Bone marrow (tissue), 2 donors: ENCODE measurements at places on chromosomes 12 and 14.

DNA sequence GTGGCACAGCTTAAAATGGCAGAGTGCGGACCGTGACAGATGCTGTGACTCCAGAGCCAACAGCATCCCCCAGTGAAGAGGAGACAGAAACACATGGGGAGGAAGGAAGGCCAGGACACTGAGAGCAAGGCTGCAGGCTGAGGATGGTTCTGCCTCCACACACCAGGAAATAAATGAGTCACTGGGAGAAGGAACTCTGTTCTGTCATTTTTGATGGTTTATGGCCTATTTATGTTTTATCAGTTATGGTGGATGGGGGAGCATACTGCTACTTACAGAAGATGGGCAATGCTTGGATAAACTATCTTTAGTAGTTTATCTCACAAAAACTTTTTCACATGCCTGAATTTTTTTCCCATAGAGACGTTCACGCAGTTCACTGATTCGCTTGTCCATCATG lies 33.8 kb downstream of the ZFYVE21 start:
- DNase-seq: no peak

GRCh38 chr12:96493106-96493505 lies 3.7 kb downstream of the CFAP54 start:
- no peak for DNase-seq

GRCh38 chr12:41683023-41683422 lies 461.7 kb downstream of the GXYLT1 start:
- no peak for DNase-seq

GRCh38 chr12:99111600-99111999 lies 466.5 kb downstream of the APAF1 start:
- DNase-seq: no peak

DNA sequence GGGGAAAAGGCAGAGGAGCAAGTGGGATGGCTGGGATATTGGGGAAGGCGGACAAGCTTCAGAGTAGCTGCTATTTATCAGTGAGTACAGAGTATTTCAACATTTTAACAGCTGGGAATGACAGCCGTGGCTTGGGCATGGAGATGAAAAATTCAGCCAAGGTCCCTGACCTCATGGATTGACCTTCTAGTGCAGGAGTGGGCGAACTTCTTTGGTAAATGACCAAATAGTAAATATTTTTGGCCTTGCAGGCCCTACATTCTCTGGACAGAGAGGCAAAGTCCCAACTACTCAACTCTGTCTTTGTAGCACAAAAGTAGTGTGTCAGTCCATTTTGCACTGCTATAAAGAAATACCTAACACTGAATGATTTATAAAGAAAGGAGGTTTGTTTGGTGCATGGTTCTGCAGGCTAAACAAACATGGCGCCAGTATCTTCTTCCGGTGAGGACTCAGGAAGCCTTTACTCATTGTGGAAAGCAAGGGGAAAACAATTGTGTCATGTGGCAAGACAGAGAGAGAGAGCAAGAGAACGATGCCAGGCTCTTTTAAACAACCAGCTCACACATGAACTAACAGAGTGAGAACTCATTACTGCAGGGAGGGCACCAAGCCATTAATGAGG lies 33.6 kb downstream of the TMEM233 start:
- DNase-seq: no peak

DNA sequence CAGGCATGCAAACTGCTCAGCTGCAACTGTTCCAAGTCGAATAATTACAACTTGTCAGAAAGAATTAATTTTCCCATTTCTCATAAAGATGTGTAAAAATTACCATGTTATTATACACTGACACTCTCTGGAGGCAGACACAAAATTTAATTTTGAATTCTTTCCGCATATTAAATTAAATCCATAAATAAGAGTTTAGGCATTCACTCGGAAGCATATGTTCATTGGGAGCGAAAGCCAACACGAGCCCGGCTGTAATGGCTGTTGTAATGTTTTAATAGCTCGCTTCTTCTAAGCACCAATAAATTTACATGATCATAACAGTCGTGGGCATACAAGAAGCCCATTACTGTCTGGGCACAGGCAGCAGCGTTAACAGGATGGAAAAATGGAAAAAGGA lies 189.6 kb upstream of the SOX5 start:
- DNase-seq: no peak

DNA sequence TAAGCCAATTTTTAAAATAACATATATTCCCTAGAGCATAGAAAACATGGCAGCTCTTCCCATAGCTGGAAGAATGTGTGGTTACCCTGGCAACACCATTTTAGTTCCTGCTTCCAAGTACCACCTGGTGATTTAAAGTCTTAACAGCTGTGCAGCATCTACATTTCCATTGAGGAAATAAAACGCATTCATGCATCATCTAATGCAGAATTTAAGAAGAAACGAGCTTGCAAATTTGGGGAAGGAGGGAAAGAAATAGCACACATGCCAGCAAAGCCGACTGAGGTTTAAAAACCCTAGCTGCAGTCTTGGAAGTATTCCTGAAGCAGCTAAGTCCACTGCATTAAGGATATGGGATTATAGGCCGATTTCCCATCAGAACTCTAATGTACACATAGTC lies 22.8 kb upstream of the SLC38A2 start:
- DNase-seq: no peak

- DNase-seq: no peak
Observed at GRCh38 chr12:10363914-10364814, 25.7 kb downstream of the KLRK1 start.

- no peak for DNase-seq
Observed at GRCh38 chr12:20701106-20701505, 6.0 kb downstream of the SLCO1C1 start.

GRCh38 chr12:75790219-75790618 lies 241.4 kb downstream of the PHLDA1 start:
- DNase-seq: no peak

- DNase-seq: no peak
Observed at GRCh38 chr12:117045160-117046010, 53.8 kb downstream of the TESC start.

DNA sequence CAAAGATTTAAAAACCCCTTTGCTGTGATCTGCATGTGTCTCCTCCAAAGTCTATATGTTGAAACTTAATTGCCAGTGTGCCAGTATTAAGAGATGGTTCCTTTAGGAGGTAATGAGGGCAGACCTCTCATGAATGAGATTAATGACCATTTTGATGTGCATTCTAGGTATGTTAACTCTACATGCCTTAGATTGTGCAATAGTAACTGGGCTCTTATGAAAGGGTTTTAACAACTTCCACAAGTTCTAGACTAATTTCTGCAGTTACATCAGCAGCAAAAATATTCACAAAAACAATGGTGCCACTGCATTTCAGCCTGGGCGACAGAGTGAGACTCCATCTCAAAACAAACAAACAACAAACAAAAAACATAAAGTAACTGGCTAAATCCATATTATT lies 3.8 kb upstream of the TAS2R10 start:
- DNase-seq: no peak

DNA sequence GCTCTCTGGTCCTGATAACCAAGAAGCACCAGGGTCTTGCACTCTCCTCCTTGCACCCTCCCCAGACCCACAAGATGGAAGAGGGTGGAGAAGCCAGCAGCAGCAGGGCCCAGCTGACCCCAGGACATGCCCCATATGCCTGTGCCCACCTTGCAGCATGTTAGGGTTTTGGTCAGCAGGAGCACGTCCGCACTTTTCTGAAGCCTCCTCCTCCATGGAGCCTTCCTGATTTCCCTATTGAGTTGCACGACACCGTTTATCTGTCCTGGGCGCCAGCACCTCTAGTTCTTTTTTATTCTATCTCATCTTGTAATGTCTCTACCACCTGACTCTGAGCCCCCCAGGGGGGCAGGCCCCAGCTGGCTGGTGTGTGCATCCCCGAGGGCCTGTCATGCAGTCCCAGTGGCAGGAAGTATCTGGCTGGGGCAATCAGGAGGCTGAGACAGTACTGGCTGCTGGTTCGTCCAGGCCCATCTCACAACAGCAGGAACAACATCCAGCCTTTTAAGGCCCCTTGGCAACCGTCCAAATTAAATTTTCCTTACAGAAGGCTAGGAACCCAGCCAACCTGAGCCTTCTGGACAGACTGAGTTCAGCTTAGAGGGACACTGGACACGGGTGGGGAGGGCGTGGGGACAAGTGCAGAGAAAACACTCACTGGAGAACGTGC lies 39.6 kb downstream of the CCDC85C start:
- no peak for DNase-seq
